Right lung (tissue), 10 donors: ENCODE measurements at places on chromosomes 3 and 15. TPM values are rescaled to one million over a fixed set of nuclear protein-coding genes. Genes with fewer than 3 reads are reported as not detected.

DNA sequence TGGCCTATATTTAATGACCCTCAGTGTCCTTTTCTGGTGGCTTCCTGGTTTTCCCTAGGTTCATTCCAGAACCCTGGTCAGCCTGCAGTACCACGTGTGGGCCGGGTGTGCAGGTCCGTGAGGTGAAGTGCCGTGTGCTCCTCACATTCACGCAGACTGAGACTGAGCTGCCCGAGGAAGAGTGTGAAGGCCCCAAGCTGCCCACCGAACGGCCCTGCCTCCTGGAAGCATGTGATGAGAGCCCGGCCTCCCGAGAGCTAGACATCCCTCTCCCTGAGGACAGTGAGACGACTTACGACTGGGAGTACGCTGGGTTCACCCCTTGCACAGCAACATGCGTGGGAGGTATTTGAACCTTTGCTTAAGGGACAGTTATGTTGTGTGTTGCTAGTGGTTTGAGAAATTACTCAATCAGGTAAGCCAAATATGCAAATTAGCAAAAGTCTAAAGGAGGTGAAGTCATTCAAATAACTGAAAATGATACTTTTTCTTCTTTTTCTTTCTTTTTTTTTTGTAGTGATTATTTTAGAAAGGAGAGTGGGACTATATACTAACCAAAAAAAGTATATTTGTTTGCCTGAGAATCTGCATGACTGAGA lies 259.2 kb downstream of the ADAMTSL3 start:
- no peak for DNase-seq

DNA sequence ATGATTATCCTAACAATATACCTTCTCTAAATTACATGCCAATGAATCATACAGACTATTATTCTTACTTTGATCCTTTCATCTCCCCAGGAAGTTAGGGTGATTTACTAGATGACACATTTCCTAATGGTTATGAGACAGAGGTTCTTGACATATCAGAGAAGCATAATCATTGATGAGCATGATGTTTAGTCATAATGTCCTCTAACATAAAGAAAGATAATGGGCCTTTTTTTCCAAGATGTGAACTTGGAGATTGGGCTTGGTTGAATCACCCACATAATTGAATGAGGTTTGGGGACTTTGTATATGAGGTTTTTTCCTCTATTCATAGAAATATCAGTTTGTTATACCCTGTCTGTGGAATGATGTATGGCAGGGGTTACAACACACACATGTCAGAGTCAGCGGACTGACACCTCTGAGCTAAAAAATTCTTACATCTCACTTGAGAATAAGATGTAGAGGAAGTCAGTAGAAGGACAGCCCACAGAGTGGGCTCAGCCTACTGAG lies 69.7 kb upstream of the DCBLD2 start:
- no peak for DNase-seq

DNA sequence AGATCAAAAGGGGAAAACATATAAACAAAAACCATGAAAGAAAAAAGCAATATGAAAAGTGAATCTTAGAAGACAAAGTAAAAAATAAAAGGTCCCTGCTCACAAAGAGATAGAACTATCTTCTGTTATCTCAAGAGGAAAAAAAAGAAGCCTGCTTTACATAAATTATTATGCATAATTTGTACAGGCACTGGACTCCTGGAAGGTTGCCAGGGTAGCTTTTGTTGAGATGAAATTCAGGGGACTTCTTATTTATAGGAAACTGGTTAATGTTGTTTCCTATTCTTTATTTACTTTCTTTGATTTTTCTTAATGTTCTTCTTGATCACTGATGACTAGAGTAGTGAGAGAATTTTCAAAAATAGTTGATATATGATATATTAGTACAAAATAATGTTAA lies 66.9 kb downstream of the PPM1L start:
- no peak for DNase-seq

- DNase-seq = no peak
These were observed 95.0 kb upstream of the NMNAT3 start for GRCh38 chr3:139772539-139773500.

GRCh38 chr15:88089024-88089620 lies 167.4 kb downstream of the NTRK3 start:
- no peak for DNase-seq

- DNase-seq = no peak
These were observed 3.6 kb downstream of the PIAS1 start for GRCh38 chr15:68057758-68058157.

DNA sequence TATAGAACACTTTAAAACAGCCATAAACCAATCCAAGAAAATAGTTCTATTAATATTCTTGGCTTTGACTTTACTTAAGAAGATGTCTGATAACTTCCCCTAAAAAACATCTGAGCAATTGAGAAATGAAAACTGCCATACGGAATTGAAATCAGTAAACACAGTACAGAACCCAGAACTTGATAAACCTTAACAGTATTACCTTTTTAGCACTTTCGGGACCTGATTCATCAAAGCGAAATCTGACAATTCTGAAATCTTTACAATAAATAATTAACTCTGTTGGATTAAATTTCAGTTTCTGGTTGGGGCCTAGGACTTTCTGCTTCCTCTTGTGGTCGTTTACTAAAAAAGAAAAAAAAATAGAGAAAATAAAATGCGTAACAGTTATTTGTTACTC lies 17.3 kb downstream of the MTMR10 start:
- no peak for DNase-seq

DNA sequence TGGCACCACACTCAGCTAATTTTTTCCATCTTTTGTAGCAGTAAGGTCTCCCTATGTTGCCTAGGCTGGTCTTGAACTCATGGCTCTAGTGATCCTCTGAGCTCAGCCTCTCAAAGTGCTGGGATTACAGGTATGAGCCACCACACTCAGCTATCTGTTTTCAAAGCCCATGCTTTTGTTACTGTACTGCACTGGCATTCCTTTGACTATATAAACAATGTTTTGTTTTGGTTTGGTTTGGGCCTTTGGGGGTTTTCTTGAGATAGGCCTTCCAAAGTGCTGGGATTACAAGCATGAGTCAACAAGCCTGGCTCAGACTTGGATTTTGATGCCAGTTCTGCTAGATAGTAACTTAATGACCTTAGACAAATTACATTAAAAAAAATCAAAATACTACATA lies 89.7 kb upstream of the GK5 start:
- no peak for DNase-seq

- no peak for DNase-seq
These were observed 131.1 kb downstream of the ADAMTSL3 start for GRCh38 chr15:83784975-83785374.

GRCh38 chr3:180421721-180422120 lies 180.2 kb upstream of the TTC14 start:
- DNase-seq = no peak

DNA sequence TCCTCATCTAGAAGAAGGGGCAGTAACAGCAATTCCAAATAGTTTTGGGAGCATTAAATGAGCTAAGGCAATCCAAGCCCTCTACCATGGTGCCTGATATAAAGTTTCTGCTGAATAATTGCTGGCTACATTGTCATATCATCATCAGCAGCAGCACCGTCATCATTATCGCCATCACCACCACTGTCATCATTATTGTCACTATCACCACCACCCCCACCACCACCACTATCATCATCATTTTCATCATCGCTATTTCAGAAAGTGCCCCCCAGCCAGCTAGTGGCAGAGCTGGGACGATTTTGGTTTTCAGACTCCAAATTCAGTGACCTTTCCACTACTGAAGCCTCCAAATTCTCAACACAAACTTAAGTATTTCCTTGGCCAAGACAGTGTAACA lies 15.0 kb downstream of the XCR1 start:
- no peak for DNase-seq

- DNase-seq = no peak
These were observed 9.6 kb downstream of the DNAH1 start for GRCh38 chr3:52325686-52326085.

- DNase-seq = no peak
These were observed 41.0 kb downstream of the SLCO2A1 start for GRCh38 chr3:133988631-133989161.

GRCh38 chr15:29849716-29850115 lies 27.4 kb upstream of the TJP1 start:
- DNase-seq = no peak

GRCh38 chr3:158453865-158454264 lies 117.1 kb upstream of the MLF1 start:
- no peak for DNase-seq

DNA sequence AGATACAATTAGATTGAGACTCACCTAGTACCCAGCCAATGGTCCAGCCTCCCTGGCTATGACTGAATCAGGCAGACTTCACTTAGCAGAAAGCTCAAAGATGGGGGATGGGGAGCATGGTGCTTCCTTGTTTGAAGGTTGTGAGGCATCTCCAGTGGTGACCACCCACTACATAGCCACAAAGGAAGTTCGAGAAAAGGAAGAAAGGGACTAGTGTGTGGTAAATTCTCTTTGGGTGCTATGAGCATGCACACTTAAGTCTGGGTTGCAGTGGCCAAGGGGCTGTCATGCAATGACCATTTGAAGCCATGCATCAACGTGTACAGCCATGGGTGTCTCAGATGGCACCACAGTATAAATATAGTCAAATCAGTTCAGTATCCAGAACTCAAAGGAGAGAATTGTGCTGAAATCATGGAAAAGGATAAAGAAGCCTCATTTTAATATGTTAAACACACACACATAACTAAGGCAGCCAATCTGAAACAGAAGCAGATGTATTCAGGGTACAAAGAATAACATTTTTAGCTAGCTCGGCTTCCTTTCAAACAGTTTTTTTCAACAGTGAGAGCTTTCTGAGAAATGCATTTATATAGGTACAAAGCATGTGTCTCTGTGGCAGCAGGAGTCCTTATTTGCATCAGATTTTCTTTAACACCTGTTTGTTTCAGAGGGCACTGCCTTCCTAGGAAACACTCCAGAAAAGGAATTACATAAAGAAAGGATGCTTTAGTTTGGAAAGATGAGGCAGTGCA lies 275.5 kb downstream of the GAP43 start:
- no peak for DNase-seq

- no peak for DNase-seq
These were observed 270.4 kb downstream of the SUCLG2 start for GRCh38 chr3:67384016-67384415.

GRCh38 chr3:181278468-181279238 lies 289.1 kb upstream of the DNAJC19 start:
- no peak for DNase-seq

DNA sequence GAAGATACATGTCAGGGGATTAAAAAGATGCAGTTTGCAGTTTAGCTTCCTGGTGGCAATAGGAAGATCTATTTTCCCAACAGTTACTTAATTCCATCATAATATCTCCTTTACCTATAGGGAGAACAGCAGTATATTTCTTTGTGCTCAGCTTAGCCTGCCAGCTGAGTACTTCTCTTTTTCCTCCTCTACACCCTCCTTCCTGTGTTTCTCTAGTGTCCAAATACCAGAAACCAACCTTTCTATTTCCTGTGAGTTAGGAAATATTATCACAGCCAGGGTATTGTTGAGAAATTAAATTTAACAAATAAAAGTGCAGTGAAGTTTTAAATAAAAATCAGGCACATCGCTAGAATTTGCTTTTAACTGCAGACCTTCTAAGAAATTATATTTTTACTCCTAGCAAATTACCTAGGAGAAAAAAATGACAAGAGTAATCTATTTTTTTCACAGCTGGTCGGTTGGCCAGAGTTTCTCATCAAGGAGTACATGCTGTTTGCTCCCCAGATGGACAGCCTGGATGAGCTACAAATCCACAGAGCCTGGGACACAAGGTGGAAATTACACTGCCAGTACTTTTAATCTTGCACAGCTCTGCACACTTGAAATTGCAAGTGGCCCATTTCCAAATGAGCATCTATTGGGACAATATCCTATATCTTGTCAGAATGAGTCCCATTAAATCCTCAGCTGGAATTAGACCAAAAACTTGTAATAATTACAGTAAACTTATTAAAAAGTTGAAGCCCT lies 185.2 kb upstream of the CFAP20DC start:
- DNase-seq = no peak

DNA sequence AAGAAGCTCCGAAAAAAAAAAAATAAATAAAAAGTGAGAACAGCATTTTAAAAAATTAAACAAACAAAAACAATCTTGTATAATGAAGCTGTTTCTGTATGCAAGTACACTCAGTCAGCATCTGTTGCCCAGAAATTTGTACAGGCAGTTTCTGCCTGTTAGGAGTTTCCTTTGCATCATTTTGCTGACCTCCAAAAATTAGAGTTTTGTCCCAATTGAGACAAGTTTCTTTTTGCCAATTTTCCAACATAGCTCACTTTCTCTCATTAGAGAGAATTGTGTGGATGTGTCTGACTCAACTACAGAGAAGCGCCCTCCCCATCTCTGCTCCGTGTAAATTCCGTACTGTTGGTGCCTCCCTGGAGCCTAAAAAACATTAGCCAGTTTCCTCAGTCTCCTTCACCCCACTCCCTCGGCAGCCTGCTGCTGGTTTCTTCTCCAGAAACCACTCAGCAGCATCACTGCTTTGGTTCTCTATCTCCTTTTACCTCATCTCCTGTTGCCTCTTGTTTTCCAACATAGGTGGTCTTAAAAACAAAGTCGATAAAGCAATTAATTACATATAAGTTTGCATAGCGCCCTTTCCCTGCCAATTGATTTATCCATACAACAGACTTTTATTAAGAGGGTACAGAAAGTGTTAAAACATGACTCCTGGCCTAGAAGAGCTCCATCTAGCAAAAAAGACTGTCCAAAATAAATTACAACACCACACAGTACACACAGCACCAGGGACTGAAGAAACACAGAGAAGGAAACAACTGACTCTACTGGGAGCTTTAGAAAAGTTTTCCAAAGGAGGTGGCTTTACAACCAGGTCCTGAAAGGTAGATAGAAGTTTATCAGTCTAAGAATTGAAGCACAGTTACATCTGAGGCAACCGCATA lies 286.7 kb downstream of the SHOX2 start:
- DNase-seq = no peak

DNA sequence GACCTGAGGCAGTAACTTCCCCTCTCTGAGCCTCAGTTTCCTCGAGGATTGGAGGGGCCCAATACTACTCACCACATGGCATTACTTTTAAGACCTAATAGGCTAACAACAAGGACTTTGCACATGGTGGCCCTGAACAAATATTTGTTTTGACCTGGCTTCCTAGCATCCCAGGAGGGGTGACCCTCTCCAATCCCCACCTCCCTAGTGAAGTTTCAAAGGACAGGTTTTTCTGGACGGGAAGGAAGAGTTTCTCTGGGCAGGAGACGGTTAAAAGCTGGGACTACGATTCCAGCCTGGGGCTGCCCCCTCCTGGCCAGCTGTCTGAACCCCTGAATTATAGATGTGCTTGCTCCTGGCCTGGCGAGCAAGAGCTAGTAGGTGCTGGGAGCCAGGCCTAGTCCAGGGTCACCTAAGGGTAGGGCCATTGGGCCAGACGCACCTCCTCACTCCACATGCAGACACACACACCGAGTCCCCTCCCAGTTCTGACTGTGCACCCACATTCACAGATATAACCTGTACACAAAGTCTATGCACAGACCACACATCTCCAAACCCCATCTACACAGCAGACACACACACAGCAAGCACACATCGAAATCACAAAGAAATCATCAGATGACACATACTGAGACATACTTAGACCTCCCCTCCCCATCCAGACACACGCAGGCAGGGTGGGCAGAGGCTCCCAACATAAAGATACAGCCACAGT lies 2.7 kb upstream of the ISL2 start:
- no peak for DNase-seq

CHRM5 gene
- polyA plus RNA-seq = 0.40 TPM

KLHL24 gene
- polyA plus RNA-seq = 48.8 TPM

UTS2B gene
- polyA plus RNA-seq = 1.2 TPM

GNB4 gene
- 47.9 TPM for polyA plus RNA-seq

TLR9 gene
- polyA plus RNA-seq = 0.59 TPM

TUSC7 gene
- polyA plus RNA-seq = not detected

TRANK1 gene
- polyA plus RNA-seq = 27.3 TPM

IGF2BP2 gene
- 67.7 TPM for polyA plus RNA-seq

DNASE1L3 gene
- polyA plus RNA-seq = 2.8 TPM
